A549 treated with AZD2906 at 1 μM for 4 hours (cell line): ENCODE measurements at places on chromosomes 6 and 20. TPM values are rescaled to one million over a fixed set of nuclear protein-coding genes. Genes with fewer than 3 reads are reported as not detected.

PTGIS gene
- 0.01 to 0.03 TPM (median 0.02 TPM) in 4 of 5 replicates, not detected in the other for total RNA-seq

GJA1 gene
- total RNA-seq = 44.6 to 62.3 TPM (median 60.1 TPM) in 5 replicates

TCF15 gene
- total RNA-seq = not detected in 5 replicates

OR2W1 gene
- not detected in 5 replicates for total RNA-seq

ATP9A gene
- total RNA-seq = 12.6 to 17.9 TPM (median 15.7 TPM) in 5 replicates
